Mucosa of descending colon (tissue), 3 donors: ENCODE measurements at places on chromosomes 7 and 10. TPM values are rescaled to one million over a fixed set of nuclear protein-coding genes. Genes with fewer than 3 reads are reported as not detected.

DNA sequence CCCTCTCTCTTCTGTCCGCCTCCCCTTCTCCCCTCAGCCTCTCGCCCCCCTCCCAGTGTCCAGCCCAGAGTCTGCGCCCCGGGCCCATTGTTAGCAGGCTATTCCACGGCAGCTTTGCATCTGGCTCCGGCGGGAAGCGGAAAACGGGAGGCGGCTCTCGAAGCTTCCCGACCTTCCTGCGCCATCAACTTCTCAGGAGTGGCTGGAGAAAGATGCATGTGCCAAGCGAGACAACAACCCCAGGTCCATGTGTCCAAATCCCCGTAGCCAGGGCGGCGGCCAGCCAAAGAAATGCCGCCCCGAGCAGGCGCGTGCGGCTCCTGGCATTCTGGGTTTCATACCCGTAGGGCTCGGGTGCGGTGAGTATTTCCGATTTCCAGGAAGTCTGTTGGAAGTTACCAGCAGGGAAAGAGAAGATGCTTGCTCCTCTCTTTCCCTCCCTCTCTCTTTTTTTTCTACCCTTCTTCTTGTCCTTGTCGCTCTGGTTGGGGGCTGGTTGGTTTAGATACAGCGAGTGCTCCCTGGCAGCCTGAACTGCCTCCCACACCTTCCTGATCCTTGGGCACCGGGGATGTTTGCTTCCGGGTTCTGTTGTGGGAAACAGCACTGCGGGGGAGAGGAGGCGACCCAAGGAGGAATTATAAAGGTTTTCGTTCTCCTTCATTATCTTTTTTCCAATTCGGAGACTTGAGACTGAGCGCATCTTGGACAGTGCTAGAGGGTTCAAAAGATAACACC is 1.2 kb upstream of the HOXA2 start:
- peak; percentile 59 for DNase-seq

GRCh38 chr7:40944981-40945585 is 757.8 kb downstream of the INHBA start:
- DNase-seq = no peak

- no peak for DNase-seq
These were observed 101.2 kb downstream of the BAMBI start for GRCh38 chr10:28778524-28778923.

DNA sequence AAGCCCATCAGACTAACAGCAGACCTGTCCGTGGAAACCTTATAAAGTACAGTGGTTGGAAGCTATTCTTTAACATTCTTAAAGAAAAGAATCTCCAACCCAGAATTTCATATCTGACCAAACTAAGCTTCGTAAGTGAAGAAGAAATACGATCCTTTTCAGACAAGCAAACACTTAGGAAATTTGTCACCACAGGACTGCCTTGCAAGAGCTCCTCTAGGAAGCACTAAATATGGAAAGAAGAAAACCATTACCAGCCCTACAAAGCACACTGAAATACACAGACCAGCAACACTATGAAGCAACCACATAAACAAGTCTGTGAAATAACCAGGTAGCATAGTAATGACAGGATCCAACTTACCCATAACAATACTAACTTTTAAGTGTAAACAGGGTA is 177.7 kb upstream of the PRSS1 start:
- no peak for DNase-seq

DNA sequence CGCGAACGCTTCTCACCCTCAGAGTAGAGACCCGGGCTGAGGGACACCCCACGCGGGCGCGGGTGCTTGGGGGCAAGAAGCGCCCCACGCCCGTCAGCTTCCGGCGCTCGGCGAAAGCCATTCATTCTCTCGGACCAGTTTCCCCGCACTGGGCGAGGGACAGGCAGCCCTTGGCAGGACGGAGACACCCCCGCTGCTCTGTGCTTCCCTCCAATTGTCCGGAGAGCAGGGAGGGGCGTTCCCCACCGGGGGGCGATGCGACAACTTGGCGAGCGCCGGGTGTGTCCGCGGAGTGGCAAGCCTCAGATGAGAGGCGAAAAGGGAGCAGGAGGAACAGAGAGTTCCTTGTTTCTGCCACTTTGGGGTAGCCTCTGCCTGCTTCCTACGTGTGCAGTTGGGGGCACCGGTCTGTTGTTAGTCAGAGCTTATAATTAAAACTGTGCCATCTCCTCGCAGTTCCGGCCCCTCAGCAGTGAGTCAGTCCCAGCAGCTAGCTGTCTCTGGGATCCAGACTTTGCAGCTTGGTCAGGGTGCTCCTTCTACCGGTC is 1.7 kb downstream of the GPR158 start:
- no peak for DNase-seq

DNA sequence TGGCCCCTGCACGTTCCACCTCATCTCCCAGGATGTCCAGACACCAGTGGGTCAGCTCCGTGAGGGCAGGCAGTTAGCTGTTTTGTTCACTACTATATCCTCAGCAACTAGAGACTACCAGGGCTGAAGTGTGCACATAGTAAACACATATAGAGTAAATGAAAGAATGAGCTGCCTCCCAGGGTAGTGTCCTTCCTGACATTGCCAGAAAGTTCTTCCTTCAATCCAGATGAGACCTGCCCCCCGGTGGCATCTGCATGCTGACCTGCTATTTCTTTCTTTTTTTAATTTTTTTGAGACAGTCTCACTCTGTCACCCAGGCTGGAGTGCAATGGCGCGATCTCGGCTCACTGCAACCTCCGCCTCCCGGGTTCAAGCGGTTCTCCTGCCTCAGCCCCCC is 14.0 kb upstream of the ARPC1A start:
- no peak for DNase-seq

DNA sequence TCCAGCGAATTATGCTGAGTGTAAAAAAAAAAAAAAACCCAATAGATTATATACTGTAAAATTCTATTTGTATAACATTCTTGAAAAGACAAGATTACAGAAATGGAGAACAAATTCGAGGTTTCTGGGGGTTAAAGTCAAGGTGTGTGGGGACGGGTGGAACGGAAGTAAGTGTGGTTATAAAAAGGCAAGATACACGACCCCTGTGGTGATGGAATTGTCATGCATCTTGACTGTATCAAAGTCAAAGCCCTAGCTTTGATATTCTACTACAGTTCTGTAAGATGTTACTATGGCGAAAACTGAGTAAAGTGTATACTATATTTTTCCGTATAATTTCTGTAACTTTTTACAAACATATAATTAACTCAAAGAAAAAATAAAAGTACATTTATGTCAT is 718.2 kb upstream of the PCDH15 start:
- DNase-seq = no peak

GRCh38 chr10:97024168-97025073 is 161.3 kb downstream of the SLIT1 start:
- no peak for DNase-seq

GRCh38 chr10:31867646-31868045 is 61.0 kb downstream of the ARHGAP12 start:
- DNase-seq = no peak

DNA sequence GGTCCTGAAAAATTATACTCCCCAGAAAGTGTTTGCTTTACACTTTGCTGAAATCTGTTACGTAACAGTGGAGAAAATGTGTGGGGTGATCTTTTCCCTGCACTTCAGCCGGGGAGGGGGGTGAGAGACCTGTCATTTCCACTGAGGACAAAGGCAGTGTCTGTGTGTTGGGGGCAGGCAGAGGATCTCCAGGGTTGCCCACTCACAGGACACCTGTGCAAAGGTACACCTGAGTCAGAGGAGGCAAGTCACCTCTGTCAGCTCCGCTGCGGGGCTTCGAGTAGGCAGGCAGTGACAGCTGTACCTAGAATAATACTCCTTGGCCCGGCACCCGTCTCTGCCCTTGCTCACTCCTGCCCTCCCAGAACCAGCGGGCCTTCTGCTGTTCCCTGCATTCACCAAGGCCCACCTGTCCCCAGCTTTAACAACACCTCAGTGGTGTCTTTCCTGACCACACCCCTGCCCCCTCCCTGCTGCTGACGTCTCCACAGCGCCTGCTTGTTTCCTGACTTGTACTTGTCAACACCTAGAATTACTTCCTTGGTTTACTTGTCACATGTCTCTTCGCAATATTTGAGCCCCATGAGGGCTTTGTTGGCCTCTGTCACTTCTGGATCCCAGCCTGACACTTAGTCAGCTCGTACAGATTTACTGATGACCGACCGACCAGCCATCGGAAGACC is 159.2 kb downstream of the NEURL1 start:
- DNase-seq = peak; percentile 84

DNA sequence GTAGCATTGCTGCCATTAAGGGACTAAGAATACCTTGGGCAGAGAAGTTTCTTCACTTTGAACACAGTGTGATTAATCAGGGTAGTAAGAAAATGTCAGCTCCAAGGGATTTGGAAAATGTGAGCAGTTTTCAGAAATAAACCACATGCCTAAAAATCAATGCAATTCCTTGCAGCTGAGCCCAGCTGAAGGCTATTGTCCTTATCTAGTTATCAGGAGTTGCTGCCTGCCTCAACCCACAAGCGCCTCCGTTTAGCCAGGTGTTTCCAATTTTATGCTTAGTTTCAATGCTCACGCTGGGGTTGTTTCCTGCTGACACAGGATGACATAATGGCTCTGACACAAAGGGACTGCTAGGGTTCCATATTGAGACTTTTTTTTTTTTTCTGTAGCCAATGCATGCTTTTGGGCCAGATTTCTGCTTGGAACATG is 132.3 kb upstream of the ANK3 start:
- DNase-seq = no peak

GRCh38 chr7:133452577-133452976 is 199.7 kb downstream of the EXOC4 start:
- no peak for DNase-seq

DNA sequence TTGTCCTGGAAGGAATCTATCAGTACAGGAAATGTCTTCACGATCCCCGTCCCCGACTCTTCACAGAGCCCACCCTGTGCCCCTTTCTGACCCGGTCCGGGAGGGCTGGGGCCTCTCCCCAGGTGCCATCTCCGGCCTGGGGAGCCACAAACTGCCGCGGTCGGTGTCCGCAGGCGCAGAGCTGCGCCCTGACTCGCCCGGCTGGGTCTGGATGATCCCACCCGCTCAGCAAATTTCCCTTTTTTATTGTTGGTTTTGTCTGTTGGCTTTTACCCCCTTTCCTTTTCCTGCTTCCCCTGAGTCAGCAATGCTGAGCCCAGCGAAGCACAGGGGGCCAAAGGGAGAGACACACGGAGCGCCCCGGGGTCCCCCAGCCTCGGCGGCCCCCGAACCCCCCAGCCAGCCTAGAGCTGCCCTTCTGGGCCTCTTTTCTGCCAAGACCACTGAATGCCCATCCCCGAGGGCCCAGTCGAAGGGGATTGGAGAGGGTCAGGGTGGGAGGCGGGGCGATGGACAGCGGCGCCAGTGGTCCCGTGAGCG is 30.9 kb downstream of the LEP start:
- DNase-seq = no peak

GRCh38 chr7:44065431-44066110 is at the start of gene PGAM2:
Gene PGAM2, minus strand, starts transcription at chr7:44065567. Its CDS starts 38 bp downstream, at chr7:44065529.
- DNase-seq = no peak

DNA sequence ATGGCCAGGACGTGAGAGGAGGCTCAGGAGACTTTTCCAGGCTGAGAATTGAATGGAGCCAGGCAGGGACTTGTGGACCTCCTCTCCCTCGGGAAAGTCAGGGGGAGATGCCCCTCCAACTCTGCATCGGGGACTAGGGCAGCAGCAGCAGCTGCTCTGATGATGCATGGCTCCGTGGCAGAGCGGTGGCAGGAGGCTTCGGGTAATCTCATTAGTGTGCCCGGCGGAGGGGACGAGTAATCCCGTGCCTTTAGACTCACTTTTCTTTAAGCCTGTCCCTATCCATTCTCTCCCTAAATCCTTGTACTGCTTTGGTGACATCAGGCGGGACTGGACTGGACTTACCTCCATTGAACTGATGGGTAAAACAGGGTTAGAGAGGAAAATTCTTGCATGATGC is 75.1 kb downstream of the ZMIZ1 start:
- DNase-seq = no peak

GRCh38 chr7:131493581-131493980 is 62.8 kb downstream of the PODXL start:
- no peak for DNase-seq

The CC2D2B gene
- total RNA-seq = 0.41 TPM

The NPSR1 gene
- total RNA-seq = not detected

The SFXN3 gene
- total RNA-seq = 28.7 TPM
